Activated CD4-positive, alpha-beta T cell treated with anti-CD3 and anti-CD28 coated beads for 36 hours (primary cell): ENCODE measurements at places on chromosomes 7 and 10. TPM values are rescaled to one million over a fixed set of nuclear protein-coding genes. Genes with fewer than 3 reads are reported as not detected.

GRCh38 chr7:122975341-122975740 lies 20.2 kb downstream of the TAS2R16 start:
- H3K4me1 ChIP-seq = no peaks in the 10 kb centered on the region
- no peaks in the 10 kb centered on the region for H3K36me3 ChIP-seq
- H3K27ac ChIP-seq = no peak overlapping the region
- no peaks in the 10 kb centered on the region for H3K27me3 ChIP-seq

Gene HYAL4
- 0.25 TPM for total RNA-seq

Gene VENTX
- total RNA-seq = not detected

Gene CTTNBP2
- not detected for total RNA-seq

Gene CRYGN
- not detected for total RNA-seq
